Fibroblast of gingiva (primary cell): ENCODE measurements at places on chromosomes 2 and 18.

GRCh38 chr2:98099939-98100743, 13.2 kb downstream of the VWA3B start:
- no peak for DNase-seq

GRCh38 chr2:86204458-86204857, 5.2 kb downstream of the MRPL35 start:
- DNase-seq, result no peak

- DNase-seq, result no peak
These were observed 3.7 kb upstream of the ACKR3 start for GRCh38 chr2:236565879-236566402.

DNA sequence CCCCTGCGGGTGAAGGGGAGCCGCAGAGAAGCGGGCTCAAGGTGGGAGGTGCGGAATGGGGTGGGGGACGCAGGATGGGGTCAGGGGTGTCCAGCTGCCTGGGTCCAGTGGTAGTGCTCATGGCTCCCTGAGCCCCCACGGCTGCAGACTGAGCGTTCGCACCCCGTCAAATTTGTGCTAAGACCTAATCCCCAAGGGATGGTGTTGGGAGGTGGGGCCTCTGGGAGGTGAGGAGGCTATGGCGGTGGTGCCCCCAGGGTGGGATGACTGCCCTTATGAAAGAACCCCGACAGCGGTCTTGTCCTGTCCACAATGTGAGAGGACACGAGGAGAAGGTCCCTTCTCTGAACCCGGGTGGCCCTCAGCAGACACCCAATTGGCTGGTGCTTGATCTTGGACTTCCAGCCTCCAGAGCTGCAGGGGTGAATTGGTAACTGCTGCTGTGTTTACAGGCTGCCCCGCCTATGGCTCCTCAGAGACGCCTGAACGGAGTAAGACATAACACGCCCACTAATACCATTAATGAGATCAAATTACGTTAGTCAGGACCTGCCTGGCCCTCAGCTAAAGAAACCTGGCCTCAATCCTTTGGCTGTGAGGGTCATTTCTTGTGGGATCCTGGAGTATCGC, 42.6 kb downstream of the PXDN start:
- DNase-seq, result no peak

GRCh38 chr18:23635283-23636070, 27.2 kb downstream of the ANKRD29 start:
- DNase-seq, result no peak

GRCh38 chr18:58590839-58591238, 38.1 kb downstream of the ALPK2 start:
- DNase-seq, result peak; percentile 50

- no peak for DNase-seq
These were observed 34.1 kb downstream of the CEP192 start for GRCh38 chr18:13025233-13025632.

- DNase-seq, result peak; percentile 67
These were observed 3.5 kb upstream of the BCL2 start for GRCh38 chr18:63322908-63323634.

DNA sequence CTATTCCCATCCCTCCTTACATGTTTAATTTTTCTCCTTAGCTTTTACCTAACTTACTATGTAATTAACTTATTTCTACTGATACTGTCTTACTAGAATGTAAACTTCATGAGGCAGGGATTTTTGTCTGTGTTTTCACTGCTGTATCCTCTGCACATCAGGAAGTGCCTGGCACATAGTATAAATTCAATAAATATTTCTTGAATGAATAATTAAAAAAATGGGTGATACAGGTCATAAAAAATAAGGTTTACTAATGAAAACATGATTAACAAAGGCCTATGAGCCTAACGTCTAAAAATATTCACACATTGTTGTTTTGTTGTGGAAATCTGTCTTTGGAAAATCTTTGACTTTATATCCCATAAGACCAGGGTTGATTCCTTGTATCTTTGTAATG, 4.5 kb downstream of the RBKS start:
- no peak for DNase-seq

- DNase-seq, result no peak
These were observed 14.2 kb upstream of the TUBB6 start for GRCh38 chr18:12293831-12294230.

GRCh38 chr2:164562666-164563065, 58.6 kb downstream of the GRB14 start:
- DNase-seq, result no peak

DNA sequence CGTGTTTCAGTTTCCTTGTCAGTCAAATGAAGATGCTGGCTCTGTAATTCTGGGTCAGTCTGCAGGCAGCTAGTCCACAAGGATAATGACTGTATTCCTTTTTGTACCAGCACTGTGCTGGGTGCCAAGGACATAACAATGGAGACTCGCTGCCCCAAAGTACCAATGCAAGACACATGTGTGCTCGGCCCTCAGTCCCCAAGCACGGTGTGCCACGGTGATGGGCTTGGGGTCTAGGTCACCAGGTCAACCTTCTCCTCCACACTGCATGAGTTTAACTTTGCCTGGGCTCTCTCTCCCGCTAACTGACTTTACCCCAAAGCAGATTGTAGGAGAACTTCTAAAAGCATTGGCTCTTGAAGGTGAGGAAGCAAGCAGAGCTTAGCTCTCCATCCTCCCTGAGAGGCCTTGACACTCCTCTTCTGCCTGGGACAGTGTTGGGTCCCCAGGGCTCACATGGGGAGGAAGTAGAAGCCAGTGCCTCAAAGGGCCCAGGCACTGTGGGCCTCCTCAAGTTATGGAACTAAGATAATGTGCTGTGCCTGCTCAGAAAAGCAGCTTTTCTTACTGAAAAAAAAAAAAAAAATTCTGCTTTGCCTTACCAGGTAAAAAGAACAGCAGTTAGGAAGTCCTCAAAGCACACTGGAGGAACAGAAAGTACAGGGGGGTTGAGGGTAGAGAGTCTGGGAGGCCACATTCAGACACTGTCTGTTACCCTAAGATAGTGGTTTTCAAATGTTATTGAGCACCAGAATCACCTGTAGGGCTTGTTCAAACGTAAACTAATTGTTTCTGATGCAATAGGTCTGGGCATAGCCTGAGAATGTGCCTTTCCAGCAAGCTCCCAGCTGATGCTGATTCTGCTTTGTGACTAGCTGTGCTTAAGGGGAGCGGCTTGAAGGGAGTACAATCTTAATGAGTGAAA, 276.4 kb upstream of the CXCR4 start:
- DNase-seq, result no peak

DNA sequence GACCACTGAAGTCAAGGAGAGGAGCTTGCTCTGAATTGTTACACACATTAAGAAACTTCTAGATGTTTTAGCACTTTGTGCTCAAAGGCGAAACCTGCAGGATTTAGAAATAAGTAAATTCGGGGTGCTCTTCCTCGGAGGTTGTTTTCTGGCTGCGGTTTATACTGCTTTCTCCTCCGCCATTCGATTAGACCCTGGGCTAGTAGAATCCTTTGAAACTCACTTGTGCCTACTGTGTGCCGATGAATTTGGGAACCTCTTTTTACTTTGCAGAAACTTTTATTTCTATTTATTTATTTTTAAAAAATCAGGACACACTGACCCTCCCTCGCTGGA, 3.5 kb downstream of the MEIS1 start:
- DNase-seq, result no peak
